ENCODE measurements at places on chromosomes 7 and 10.

DNA sequence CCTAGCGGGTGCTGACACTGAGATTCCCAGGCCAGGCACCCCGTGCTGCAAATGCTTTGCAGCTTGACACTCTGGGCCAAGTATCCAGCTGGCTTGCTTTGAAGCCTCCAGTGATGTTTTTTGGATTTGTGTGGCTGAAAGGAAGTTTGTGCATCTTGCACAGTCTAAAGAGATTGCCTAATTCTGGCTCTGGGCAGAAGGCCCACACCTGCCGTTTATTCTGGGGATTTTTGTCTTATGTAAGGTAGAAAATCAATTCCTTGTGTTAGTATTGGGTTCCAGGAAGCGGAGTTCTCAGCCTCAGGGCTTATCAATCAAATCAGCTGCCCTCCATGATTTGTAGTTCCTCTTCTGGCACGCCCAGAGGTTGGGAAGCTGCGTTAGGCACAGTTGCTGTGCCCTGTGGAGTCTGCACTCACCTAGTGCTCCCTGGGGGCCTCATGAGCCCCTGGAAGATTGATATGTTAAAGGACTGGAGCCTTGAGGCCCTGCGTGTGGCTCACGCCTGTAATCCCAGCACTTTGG lies 8.4 kb upstream of the PURB start:
- DNase-seq = no peak

DNA sequence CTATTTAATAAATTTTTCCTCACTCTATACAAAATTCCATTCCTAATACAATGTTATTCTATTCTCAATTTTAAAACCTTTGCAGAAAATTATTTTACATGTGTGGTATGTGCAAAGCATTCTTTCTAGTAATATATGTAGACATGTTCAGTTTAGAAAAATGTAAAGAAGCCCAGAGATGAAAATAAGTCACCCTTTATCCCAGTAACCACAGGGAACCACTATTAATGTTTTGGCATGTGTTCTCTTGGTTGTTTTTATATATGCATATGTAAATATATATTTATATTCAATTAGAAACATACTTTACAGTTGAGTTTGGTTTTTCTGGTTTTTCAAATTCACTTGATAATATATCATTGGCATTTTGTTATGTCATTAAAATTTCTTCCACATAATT lies 14.8 kb upstream of the GLCCI1 start:
- DNase-seq = no peak

DNA sequence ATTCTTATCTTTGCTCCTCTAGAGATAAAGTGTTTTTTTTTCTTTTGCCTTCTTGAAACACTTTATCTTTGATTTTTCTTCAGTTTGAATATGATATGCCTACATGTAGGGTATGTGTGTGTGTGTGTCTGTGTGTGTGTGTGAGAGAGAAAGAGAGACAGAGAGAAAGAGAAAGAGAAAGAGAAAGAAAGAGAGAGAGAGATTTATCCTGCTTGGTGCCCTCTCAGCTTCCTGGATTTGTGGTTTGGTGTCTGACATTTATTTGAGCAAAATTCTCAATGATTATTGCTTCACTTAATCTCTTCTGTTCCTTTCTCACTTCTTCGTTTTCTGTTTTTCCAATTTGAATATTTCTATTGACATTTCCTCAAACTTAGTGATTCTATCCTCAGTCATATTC lies 60.3 kb downstream of the RAB18 start:
- no peak for DNase-seq

DNA sequence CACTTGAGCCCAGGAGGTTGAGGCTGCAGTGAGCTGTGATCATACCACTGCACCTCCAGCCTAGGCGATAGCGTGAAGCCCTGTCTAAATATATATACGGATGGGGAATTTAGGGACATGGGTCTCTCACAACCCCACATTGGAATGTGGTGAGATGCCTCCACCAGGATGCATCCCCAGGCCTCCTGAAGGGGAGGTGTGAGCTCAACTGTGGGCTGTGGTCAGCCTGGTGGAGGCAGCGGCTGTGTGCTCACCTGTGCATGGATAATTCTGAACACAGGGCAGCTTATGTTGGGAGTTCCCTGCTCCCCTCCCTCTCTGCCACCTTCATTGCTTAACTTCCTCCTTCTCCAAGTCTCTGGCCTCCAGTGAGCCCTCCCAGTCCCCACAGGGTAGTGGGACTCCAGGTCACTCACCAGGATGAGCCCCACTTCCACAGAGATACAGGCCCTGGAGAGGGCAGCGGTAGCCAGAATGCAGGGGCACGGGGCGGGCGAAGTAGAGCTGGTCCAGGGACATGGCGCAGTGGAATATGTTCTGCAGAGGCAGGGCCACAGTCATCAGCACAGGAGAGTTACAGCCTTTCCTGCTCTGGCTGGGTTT lies 30.4 kb downstream of the PYROXD2 start:
- DNase-seq = no peak
